ENCODE measurements at places on chromosomes 7 and 10.

DNA sequence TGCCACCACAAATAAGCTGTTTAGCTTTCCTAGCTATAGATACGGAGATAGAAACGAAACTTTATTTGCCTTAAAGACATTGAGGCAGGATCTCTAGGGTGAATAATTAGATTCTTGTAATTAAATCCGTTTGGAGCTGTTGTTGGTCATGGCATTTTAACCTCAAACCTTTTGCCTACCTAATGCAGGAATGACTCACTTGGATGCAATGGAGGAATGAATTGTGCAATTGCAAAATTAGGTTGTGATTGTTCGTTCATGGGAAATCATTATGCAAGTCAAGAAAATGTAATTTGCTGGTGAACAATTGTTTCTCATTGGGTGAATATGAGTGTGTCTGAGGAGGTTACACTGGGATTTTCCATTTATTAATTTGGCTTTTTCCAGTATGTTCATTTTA, 703.5 kb downstream of the GATA3 start:
- DNase-seq, result no peak

GRCh38 chr7:128247640-128248194, 6.6 kb downstream of the LEP start:
- DNase-seq, result no peak

DNA sequence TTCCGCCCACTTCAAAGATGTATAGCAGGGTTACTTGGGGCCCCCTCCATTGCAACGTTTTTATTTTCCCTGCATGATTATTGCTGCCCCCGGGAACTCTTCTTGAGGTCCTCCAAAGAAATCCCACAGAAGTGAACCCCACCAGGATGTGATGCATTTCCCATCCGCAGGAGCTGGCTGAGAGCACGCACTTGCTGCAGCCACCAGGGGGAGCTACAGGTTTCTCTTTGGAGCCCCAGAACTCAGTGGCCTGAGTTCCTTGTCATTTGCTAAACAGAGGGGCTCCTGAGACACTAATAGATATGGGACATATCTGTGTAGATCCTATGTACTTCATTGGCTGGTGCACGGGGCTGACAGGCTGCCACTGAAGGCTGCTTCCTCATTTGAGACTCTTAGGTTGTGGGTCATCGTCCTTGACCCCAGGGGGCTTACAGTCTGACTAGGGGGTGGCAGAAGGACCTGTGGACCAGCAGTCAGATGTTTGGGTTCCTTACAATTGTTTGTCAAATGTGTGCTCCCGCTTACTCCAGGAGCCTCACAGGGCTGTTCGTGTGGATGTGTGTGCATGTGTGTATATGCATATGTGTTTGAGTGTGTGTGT, 52.3 kb upstream of the ENO4 start:
- DNase-seq, result peak; percentile 54

DNA sequence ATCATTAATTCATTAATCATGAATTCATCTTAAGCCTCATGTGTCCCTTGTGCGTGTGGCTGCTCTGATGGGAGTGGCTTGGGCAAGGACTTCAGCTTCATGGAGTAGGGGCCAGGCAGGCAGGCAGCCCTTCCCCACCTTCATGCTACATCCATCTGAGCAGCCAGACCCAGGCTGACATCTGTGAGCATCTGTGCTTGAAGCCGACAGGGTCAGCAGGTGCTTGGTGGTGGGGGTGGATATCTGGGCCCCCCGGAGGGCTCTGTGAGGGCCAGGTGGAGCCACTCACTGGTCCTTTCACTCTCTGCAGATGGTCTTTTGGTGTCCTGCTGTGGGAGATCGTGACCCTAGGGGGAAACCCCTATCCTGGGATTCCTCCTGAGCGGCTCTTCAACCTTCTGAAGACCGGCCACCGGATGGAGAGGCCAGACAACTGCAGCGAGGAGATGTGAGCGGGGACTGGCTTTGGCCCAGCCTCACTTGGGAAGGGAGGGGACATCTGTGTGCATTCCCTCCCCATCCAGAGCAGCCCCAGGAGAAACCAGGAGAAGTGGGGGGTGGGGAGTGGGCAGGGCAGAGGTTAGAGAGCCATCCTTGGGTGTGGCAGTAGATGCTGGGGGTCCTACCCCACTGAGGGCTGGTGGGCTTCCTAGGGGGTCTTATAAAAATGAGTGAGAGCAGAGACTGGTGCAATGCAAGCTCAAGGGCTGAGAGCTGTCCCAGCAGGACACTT, 14.7 kb upstream of the CSGALNACT2 start:
- no peak for DNase-seq

DNA sequence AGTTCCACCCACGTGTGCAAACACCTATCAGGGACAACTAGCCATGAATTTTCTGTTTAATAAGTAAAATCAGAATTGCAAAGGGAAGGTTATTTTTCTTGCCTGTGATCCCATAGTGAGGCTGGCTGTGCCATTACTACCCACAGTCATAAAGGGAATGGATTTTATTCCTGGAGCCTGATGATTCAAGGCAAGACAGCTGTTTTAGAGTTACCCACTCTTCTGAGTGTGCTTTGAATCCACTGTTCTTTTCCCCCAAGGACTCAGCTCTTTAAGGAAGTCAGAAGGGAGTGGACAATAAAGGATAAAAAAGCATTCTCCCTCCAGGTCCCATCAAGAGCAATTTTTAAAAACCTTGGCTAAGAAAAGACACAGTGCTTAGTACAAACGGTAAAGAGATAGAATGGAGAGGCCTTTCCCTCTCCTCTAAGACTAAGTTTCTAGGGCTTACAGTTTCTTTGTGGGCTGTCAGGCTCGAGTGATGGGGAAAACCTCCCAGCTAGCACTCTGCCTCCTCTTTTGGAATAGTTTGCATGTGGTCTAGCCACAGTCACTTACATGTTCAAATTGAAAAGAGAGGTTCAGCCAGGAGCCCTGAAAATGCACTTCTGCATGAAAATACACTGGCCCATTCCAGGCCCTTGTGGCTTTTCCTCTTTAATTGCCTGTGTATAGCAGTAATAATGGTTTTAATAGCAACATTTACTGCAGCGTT, 5.1 kb upstream of the LRRC4 start:
- DNase-seq, result no peak

DNA sequence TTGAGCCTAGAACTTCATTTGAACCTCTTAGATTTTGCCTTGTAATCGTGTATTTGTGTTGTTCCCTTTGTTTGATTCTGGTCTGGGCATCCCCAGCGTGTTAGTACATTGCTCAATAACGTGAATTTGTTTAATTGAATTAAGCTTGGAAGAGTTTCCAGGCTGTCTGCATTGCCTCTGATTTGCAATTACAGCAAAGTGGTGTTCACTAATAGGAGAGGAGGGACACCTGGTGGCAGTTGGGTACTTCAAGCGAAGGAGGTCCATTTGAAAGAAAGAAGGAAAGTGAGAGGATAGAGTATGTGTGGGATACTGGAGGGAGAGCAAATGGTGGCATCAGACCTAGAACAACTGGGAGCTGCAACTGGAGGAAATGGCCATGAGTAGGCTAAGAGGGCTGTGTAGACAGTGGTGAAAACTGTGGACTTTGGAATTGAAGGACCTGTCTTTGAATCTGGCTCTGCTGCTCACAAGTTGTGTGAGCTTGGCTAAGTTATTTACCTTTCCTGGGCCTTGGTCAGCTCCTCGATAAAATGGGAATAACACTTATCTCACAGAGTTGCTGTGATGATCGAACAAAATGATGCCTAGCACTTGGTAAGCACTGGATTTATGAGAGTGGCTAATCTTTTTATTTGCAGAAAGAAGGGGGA, 15.1 kb downstream of the LSMEM1 start:
- DNase-seq, result no peak

DNA sequence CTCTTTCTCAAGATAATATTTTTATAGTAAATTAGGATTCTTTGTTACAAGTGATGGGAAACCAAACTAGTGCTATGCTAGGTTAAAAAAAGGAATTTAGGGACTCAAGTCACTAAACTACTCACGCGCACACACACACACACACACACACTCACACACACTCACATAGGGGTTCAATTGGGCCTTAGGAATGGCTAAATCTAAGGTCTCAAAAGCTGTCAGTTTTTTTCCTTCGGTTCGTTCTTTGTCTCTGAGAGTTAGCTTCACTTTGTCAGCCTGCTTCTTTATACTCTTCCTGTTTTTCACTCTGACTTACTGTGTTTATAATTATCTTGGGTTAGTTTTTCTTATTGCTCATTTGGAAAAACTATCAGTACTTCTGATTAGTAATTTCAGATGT, 138.9 kb downstream of the ADK start:
- DNase-seq, result no peak

- no peak for DNase-seq
Measured at GRCh38 chr7:80937336-80937735, 18.5 kb upstream of the SEMA3C start.

DNA sequence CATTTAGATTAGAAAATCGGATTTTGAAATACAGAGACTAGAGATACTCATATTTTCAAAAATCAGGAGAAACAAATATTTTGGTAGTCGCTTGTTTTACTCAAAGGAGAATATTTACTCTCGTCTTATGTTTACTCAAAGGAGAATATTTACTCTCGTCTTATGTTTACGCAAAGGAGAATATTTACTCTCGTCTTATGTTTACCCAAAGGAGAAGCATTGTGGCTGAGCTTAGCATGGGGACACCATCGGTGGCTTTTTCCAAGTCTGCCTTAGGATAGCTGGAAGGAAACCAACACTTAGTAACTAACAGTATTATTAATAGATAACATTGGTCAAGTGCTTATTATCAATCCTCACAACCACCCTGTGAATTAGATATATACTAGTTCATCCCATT, 71.8 kb downstream of the SNX10 start:
- DNase-seq, result no peak

DNA sequence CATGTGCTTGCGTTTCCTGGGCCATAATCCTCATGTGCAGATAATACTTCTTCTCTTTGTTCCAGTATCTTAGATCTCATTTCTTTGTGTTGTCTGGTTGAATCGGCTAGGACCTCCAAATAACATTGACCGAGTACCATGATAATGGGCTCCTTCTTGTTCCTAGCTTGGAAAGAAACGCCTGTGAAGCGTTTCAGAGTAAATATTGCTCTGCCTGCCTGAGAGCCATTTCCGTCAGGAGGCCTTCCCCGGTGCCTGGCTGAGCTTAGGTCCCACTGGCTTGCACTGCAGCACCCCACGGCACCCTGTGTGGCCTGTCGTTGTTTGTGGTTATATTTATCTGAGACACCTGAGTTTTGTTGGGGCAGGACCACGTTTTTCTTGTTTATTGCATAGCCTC, 17.7 kb downstream of the FOXK1 start:
- no peak for DNase-seq

GRCh38 chr7:55261386-55261770, 103.8 kb upstream of the LANCL2 start:
- DNase-seq, result no peak

DNA sequence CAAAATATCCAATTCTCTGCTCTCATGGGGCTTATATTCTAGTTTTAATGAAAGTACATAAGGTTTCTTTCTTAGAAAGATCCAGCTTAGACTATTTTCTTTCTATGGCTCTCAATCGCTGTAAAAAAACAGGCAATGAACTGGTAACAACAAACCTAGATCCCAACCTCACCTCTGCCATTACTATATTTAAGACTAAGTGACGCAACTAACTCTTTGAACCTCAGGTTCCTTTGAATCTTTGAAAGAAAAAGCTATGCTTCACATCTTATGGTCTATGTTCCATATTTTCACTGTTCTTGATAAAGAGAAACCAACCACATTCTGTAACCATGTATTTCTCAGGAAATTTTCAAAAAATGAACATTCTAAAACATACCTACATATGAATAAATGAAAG, 88.5 kb downstream of the ELAPOR2 start:
- DNase-seq, result no peak

DNA sequence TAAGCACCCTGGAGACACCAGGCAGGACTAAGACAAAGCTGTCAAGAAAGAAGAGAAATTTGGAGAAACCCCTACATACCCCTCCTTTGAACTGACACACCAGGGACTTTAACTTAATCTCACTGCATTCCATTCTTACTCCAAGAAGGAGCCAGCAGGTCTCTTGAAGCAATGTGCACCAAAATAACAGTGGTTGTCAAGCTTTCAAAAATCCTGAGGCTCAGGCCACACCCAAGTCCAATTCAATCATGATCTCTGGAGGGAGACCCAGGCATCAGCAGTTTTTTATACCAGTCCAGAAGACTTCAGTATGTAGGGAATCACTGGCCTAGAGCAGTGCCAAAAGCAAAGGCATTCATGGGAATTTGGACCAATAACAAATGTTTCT, 6.8 kb downstream of the SLC25A13 start:
- no peak for DNase-seq

DNA sequence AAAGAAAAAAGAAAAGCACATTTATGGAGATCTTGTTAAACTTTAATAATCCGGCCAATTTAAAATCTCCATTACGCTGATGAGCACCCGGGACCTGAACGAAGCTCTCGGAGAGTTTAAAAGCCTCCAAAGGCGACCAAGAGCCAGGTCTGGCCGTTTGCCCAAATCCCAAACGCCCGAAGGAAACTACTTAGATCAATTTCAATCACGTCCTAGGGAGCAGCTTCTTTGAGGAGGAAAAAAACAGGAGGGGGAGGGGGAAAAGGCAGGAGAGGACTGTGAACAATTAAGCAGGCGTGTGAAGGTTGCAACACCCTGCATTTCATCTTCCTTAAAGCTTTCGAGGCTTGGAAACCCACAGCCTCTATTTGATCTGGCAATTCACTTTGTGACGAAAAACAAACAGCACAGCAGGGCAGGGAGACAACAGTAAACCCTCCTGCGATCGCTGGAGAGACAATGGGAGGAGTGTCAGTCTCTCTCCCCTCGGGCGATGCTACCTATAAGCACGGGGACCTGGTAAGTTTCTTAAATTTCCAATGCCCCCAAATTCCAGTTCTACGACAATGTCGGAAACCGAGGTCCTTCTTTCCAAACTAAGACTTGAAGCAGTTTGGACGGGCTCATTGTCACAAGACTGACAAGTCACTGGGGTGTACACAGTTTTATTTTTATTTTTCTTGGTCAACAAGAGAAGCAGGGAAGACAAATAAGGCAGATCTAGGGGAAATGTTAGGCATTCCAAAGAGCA, 1.2 kb downstream of the KLF6 start:
- no peak for DNase-seq

GRCh38 chr7:79452032-79452494, 1.4 kb downstream of the MAGI2 start:
- peak; percentile 21 for DNase-seq

DNA sequence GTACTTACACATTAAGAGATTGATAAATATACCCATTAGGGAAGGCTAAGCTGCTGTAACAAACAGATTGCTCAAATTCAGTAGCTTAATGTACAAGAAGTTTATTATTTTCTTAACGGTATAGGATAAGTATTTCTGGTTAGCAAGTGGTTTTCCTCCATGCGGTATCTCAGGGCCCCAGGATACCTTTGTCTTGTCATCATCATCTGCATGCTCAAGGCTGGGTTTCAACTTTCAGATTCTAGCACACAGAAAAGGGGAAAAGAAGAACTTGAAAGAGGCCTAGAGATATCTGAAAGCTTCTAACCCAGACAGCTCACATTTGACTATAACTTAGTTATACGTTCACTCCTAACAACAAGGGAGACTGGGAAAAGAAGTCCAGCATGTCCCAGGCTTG, 11.8 kb upstream of the GALNT17 start:
- no peak for DNase-seq

GRCh38 chr7:132764762-132765161, 188.5 kb upstream of the PLXNA4 start:
- DNase-seq, result no peak

- peak; percentile 99 for DNase-seq
Measured at GRCh38 chr10:133394064-133394663, at the start of gene MTG1. MTG1 (plus strand) TSS chr10:133394157; CDS start chr10:133394221, 64 bp downstream.
